Activated T-cell treated with anti-CD3 and anti-CD28 coated beads, Interleukin-2, amount 50 U/mL, for 1 hour (primary cell): ENCODE measurements at places on chromosomes 2 and 18.

GRCh38 chr18:43414006-43414405, 136.7 kb upstream of the SYT4 start:
- DNase-seq, result no peak

DNA sequence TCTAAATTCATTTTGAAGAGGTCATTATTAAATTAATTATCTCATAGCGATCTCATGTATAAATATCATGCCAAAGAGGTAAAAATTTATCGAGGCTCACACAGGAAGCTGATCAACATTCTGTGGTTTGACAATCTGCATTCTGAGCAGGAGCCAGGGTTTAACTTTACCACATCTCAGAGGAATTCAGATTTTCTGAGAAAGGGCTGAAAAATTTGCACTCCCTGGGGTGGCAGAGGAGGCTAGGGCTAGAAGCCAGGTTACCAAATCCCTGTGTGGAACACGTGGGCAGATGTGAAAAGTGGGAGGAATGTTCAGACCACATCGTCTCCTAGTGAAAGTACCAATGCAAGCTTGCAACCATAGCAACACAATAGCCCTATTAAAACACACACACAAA, 63.5 kb upstream of the CTLA4 start:
- DNase-seq, result peak; percentile 36

DNA sequence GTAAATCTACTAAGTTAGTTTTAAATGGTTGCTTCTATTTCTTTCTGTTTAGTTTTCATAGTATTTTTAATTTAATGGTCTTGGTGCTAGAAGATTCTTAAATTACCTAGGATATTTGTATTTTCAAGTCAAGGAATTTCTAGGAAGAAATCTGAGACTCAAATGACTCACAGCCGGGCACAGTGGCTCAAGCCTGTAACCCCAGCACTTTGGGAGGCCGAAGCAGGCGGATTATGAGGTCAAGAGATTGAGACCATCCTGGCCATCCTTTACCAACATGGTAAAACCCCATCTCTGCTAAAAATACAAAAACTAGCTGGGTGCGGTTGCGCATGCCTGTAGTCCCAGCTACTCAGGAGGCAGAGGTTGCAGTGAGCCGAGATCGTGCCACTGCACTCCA, 95.5 kb downstream of the C2orf74 start:
- DNase-seq, result no peak

GRCh38 chr18:29153091-29153490, 976.2 kb upstream of the CDH2 start:
- DNase-seq, result no peak

DNA sequence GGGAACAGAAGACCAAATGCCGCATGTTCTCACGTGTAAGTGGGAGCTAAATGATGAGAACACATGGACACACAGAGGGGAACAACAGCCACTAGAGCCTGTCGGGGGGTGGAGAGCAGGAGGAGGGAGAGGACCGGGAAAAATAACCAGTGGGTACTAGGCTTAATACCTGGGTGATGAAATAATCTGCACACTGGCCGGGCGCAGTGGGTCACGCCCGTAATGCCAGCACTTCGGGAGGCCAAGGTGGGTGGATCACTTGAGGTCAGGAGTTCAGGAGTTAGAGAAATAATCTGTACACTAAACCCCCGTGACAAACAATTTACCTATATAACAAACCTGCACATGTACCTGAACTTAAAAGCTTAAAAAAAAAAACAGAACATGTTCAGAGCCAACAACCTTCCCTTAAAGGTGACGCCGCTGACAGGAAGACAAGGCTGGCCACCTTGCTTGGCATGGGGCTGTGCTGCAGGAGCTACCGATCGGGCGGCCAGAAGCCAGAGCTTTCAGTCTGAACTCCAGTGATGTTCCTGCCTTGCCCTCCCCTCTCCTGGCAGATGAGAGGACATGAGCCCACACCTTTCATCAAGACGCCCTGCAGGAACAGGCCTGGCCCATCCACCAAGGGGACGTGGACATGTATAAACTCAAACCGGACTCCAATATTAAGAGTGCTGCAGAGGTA, 11.2 kb downstream of the SLC66A2 start:
- DNase-seq, result no peak

GRCh38 chr2:60317034-60317386, 236.4 kb downstream of the BCL11A start:
- DNase-seq, result no peak

- no peak for DNase-seq
These were observed 292.2 kb downstream of the AFF3 start for GRCh38 chr2:99850084-99850710.

DNA sequence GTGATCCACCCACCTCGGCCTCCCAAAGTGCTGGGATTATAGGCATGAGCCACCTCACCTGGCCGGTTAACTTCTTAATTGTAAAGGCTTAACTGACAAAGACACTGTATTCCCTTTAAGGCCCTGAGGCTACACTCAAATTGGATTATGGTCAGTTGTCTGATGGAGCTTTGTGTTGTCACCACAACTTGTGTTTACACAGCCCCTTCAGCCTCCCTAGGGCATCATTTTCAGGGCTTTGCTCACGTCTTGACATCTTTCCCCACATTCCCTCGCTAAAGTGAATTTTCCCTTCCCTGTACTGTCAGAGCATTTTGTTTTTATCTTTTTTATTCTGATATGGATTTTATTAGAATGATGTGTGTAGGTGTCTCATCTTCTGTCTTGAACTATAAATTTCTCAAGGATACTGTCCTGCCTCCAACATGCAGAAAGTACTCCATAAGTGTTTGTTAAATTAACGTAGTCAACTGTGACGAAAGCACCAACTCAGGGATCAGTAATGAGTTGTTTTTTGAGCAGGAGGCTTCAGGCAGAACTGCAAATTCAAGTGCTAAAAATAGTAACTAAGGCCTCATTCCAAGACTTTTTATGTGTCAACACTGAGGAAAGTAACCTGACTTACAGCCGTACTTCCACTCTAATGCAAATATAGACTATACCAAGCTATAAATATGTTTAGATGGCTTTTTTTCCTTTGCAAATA, 77.1 kb upstream of the NARS1 start:
- DNase-seq, result no peak

DNA sequence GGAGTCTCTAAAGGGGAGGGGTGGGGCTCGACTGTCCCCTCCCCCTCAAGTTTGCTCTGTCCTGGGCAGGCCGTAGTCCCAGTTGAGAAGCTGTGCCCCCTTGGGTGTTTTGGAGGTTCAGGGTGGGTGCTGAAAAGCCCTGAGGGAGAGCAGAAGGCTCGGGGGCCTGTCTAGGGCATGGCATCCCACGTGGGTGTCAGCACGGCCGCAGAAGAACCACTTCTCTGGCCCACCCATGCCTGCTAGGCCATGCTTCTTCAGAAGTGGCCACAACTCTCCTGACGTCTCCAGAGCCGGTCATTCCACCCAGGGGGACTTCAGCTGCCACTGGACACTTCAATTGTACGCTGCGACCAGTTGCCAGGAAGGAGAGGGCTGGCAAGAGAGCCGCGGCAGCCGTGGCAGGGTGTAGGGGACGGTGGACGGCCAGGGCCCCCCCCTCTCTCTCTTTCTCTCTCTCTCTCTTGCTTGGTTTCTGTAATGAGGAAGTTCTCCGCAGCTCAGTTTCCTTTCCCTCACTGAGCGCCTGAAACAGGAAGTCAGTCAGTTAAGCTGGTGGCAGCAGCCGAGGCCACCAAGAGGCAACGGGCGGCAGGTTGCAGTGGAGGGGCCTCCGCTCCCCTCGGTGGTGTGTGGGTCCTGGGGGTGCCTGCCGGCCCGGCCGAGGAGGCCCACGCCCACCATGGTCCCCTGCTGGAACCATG, at the start of gene INPP5D:
INPP5D (plus strand) TSS at position 546 of the 704 bp plus-strand sequence; CDS start at position 683, 137 bp downstream.
- peak; percentile 71 for DNase-seq

DNA sequence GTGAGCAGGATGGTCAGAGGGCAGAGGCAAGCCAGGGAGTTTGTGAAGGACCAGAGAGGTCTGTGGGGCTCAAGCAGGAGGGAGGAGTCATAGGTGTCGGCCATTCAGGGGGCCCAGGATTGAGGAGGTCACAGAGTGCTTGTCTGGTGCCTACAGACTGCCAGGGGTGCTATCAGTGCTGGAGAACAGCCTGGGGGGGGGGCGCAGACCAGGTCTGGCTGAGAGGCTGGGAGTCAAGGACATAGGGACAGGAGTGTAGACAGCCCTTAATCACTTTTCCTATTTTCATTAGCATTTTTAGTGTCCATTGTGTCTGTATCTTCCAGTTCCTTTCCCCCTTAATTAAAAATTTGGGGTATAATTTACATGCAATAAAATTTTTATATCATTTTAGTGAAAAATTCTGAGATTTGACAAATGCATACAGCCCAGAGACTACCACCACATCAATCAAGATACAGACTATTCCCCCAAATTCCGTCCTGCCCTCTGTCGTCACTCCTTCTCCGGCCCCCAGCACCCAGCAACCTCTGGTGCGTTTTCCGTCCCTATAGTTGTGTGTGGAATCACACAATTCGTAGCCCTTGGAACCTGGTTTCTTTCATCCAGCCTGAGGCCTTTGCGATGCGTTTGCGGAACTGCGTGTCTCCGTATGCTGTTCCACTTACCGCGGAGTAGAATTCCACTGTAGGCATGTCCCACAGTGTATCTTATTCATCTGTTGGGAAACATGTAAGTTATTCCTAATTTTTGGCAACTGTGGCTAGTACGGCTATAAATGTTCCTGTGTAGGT, 6.2 kb downstream of the ZAP70 start:
- no peak for DNase-seq

GRCh38 chr18:44826418-44827259, 146.0 kb downstream of the SETBP1 start:
- no peak for DNase-seq

GRCh38 chr2:28084564-28084963, 194.0 kb downstream of the BABAM2 start:
- no peak for DNase-seq

- DNase-seq, result no peak
These were observed 35.6 kb downstream of the DAW1 start for GRCh38 chr2:227906991-227907390.

DNA sequence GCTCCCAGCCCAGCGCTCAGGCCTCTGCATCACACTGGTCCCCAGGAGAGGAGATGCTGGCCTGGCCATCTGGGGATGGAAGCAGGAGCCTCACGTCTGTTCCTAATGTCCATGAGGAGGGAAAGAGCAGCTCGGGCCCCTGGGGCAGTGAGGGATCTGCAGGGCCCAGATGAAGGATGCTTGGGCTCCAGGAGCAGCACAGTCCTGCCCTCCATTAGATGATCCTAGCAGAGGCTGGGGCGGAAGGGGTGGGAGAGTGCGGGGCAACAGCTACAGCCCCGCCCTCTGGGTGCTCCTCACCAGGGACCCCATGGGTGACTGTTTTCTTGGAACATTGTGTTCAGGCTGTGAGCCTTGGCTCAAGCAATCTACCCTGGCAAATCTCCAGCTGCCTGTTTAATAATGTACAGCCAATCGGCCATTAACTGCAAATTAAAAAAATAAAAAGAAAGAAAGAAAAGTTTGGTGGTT, 49.7 kb downstream of the TNS1 start:
- no peak for DNase-seq

DNA sequence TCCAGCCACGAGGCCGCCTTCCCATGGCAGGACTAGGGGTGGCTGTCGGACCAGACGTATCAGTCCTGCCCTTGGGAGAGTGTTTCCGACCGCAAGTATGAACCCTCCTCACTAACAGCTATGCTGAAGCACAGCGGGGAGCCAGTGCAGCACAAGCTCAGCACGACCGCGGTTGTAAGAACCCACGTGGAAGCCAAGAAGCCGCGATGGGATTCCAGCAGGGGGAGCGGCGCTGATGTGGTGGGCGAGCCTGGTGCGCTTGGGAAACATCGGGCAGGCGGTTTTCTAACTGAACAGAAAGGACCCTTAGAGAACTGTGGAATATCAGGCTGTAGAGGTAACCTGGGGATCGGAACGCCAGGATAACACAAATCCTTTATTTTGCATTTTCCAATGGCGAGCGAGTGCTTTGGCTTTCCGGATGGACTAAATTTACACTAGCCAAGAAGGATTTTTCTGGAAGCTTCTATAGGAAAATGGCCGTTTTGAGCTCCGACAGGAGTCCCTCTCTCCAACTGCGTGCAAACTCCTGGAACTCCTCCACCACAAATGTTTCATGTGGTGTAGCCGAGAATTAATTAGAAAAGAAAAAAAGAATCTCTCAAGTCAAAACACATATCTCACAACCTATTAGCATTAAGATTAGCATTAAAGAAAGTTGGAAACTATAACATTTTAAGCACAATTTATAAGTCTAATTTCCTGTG, 132.0 kb upstream of the MYCN start:
- DNase-seq, result no peak

- DNase-seq, result no peak
These were observed 152.6 kb downstream of the RTN4 start for GRCh38 chr2:54897420-54898310.
